Esophagus (tissue), 2 donors: ENCODE measurements at places on chromosomes 13 and 19. TPM values are rescaled to one million over a fixed set of nuclear protein-coding genes. Genes with fewer than 3 reads are reported as not detected.

The EFNA2 gene
- 0.39 TPM for polyA plus RNA-seq

The CD37 gene
- polyA plus RNA-seq, result 2.5 TPM

The KIR2DL4 gene
- not detected for polyA plus RNA-seq

The PRR19 gene
- 0.81 TPM for polyA plus RNA-seq

The NLRP9 gene
- not detected for polyA plus RNA-seq

The ICAM3 gene
- 5.8 TPM for polyA plus RNA-seq

The ZNF574 gene
- polyA plus RNA-seq, result 8.9 TPM

The SPACA4 gene
- 1.2 TPM for polyA plus RNA-seq
